Activated CD8-positive, alpha-beta T cell treated with anti-CD3 and anti-CD28 coated beads for 36 hours (primary cell): ENCODE measurements at places on chromosomes 5 and 9. TPM values are rescaled to one million over a fixed set of nuclear protein-coding genes. Genes with fewer than 3 reads are reported as not detected.
A peak's percentile ranks its signal among the peaks of the same experiment; 100 is the strongest.

The GOLM1 gene
- 2.7 TPM for total RNA-seq

GRCh38 chr5:125700380-125700861, 722.8 kb upstream of the GRAMD2B start:
- no peak for DNase-seq

The SPINK13 gene
- not detected for total RNA-seq

DNA sequence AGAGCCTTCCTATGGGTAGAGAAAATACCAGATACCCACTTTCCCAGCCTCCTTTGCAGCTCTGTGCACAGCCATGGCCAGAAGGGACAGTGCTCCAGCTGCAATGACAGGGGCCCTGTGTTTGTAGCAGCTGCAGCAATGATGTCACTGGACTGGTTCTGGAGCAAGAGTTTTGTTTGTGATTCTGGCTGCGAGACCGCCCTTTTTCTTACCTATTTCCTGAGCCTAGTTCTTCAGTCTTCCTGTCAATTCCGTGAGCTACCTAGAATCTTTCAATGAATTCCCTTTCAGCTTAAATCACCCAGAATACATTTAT, 10.0 kb upstream of the BOD1 start:
- no peak for DNase-seq

DNA sequence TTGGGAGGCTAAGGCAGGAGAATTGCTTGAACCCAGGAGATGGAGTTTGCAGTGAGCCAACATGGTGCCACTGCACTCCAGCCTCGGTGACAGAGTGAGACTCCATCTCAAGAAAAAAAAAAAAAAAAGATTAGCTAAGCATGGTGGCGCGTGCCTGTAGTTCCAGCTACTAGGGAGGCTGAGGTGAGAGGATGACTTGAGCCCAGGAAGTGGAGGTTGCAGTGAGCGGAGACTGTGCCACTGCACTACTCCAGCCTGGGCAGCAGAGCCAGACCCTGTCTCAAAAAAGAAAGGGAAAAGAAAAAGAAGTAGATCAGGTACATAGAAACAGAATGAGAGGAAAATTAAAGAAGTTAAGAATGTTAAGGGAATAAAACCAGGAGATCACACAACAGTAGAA, 927.1 kb upstream of the DMAC1 start:
- no peak for DNase-seq

GRCh38 chr5:77942578-77943239, 166.6 kb upstream of the TBCA start:
- no peak for DNase-seq

The FER gene
- 9.8 TPM for total RNA-seq

- DNase-seq, result no peak
Observed at GRCh38 chr5:142059304-142059940, 46.6 kb upstream of the GNPDA1 start.

DNA sequence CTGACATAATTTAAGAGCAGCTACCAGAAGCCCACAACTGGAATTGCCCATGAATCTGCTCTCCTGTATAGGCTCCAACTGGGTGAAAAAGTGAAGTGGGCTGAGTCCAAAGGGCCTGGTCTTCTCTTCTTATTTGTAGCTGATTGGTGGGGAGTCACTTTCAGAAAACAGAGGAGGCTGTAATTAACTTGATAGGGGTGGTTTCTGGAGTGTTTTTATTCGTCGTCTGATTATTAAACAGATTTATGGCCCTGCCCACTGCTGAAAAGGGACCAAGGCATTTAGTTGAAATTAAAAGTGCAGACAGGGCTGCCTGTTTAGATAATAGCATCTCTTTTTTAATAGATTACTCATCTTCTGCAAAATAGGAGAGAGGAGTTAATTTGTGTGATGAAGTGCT, 81.0 kb upstream of the SAP30L start:
- DNase-seq, result no peak

DNA sequence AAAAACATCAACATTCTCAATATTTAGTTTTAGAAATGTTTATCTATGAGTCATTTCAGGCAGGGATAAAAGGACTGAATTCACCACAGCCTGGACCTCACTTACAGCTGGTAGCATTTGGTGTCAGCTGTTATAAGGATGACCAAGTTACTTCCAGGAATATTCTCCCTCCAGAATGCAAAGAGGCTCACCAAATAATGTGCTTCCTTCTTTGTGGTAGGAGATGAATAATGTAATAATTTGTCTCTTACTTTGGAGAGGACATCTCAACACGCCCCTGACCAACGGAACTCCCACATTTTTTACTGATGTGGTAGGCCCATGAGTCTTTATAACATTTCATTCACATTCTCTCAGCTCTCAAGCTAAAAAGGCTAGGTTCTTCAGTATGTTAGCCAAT, 825.9 kb upstream of the GRAMD2B start:
- no peak for DNase-seq

DNA sequence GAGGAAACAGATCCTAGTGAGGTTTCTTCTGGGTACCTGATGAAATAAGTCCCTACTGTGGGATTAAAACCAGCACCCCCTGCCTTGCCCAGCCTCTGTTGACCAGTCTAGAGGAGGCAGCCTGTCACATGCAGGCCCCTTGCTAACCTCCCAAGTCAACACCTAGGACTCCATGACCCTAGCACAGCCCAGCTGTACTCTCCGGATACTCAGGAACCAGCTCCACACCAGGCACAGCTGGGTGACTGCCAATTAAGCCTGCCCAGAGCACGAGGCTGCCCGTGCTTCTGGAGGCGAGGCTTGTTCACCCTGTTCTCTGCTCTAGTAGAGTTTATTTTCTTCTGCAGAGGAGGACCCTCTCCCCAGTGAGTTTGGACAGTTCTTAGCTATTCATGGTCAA, 92.5 kb downstream of the SNX24 start:
- no peak for DNase-seq

DNA sequence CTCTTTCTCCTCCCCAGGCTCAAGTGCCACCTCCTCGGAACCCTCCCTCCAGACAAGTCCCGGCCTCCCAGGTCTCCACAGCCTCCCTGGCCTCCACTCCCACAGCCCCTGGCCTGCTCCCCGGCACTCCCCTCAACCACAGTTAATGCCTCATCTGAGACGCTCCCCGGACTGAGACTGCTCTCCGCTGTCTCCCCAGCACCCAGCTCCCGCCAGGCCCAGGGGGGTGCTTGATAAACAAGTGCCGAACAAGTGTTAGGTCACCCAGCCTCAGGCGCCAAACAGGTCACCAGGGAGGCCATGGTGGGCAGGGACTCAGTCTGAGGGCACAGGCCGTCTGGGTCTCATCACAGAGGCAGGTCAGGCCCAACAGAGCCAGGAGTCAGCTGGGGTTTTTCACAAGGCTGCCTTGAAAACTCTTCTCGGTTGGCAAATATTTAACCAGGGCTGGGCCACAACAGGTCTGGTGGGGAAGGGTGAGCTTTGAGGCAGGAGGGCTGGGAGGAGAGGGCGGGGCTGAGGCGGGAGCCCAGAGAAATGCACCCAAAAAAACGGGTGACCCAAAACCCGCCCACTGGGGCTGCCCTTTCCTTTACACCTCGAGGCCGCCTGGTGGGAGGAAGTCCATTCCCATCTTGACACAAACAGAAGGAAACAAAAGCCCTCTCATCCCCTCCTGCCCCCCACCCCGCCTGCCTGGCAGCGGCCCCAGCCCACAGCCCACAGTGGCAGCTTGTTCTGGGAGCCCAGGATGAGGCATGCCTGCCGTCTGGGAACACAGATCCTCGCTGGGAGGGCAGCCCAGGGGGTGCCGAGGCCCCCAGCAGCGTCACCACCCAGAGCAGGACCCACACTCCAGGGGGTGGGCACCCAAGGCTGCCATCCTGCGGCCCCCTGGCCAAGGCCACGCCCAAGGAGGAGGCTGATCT, 66.6 kb upstream of the STXBP1 start:
- no peak for DNase-seq

DNA sequence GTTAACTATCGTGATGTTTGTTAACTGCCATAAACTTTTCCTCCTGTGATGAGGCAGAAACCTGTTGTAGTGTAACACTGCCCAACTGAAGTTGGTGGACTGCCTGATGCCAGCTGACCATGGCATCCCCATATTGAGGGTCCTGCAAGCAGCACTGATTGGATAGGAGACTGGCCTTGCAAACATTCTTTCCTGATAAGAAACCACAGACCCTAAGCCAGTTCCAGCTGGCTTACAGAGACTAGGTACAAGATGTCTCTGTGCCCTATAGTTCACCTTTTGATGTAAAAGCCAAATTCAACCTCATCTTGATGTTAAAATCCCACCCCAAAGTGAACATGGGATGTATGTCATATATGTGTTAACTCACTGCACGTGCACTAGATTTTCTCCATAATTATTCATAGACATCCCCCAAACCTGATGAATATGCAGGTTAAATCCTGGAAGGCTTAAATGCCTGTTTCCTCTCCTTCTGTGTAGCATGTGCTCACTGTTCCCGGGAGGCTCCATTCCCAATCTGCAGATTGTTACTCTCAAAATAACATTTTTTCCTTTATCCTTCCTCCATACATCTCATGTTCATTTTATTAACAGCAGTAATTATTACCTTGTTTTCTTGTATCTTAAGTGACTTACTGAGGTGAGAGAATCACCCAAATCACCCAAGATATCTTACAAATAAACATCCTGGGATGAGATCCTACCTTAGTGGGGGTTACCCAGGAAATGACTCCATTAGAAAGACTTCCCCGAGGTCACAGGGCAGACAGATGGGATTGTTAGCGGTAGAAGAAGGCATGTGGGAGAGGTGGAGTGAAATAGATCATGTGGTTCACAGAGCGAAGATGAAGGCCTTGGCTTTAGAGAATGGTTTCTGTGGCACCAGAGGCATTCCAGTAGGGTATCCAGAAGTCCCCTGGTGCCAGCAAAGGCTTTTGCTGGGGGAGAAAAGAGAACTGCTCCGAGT, 566.7 kb downstream of the CCDC171 start:
- no peak for DNase-seq

- DNase-seq, result no peak
Observed at GRCh38 chr9:7965063-7965462, 165.5 kb upstream of the DMAC1 start.

The BRINP1 gene
- total RNA-seq, result not detected

GRCh38 chr9:97906236-97906831, 16.0 kb downstream of the TRMO start:
- peak; percentile 43 for DNase-seq

The PCDHGA2 gene
- total RNA-seq, result not detected

The TRIM7 gene
- total RNA-seq, result 3.0 TPM

The MYMK gene
- total RNA-seq, result not detected

The FAM169A gene
- total RNA-seq, result 11.5 TPM

DNA sequence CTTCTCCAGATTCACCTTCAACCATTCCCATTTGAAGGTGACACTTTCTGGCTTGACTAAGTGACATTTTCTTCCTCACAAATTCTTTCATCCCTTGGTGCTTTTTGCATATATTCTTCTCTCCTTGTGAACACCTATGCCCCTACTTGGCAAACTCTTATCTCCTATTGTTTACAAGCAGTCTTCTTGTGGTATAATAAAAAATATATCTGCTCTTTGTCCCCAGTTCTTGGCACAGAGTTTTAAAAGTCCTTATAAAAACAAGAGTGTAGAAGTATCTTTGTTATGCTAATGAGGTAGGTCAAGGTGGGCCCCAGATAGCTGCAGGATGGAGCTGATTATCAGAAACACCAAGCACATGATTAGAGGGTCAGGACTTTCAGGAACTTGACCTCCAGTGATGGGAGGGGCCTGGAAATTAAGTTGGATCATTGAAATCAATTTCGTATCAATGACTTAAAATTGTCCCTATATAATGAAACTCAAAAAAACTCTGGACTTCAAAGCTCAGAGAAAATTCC, 38.0 kb downstream of the TMEM161B start:
- no peak for DNase-seq

DNA sequence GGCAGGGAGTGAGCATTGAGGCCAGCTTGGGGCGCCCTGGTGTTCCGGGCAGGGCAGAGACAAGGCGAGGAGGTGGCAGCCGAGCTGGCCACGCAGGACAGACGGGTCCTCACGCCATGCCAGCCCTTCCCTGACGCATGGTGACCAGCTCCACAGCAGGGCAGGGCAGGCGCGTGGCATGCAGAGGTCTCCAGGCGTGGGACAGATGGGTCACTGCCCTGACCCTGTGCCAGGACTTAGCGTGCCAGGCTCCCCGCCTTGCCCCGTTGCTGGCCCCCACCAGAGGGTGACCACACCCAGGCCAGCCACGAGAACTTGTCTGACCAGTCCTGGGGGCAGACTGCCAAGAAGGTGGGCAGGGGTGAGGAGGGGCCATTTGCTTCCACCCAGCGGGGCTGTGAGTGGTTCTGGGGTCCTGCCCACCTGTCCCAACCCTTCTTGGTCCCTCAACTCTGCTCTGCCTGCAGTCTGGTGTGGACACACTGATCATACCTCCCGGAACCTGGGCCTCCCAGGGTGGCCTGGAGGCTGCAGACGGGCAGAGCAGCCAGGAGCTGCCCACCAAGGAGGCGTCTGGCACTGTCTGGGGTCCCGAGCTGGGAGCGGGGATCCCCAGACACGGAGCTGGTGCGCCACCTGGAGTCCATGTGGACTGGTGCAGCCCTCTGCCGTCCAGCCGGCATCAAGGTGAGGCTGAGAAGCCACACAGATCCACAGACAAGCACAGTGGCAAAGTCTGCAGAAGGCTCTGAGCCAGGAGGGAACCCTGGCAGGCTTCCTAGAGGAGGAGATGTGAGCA, at the start of gene RNF224:
Gene RNF224 (plus strand): TSS at position 449 of the 799 bp plus-strand sequence. CDS start 834 bp downstream, outside the sequence.
- DNase-seq, result peak; percentile 90

The MPDZ gene
- total RNA-seq, result not detected

GRCh38 chr5:1864896-1865440, 17.8 kb downstream of the IRX4 start:
- DNase-seq, result no peak

The ESM1 gene
- 0.20 TPM for total RNA-seq

The CCNI2 gene
- 8.7 TPM for total RNA-seq

- DNase-seq, result no peak
Observed at GRCh38 chr9:130987738-130988399, 21.1 kb upstream of the LAMC3 start.

- no peak for DNase-seq
Observed at GRCh38 chr5:10964806-10965205, 203.8 kb upstream of the DAP start.

- DNase-seq, result no peak
Observed at GRCh38 chr9:127267793-127268525, 3.4 kb downstream of the GARNL3 start.

- peak; percentile 48 for DNase-seq
Observed at GRCh38 chr9:131657456-131657855, 82.4 kb downstream of the RAPGEF1 start.

GRCh38 chr5:42689391-42689790, 67.2 kb upstream of the CCDC152 start:
- no peak for DNase-seq
